ENCODE measurements at places on chromosomes 4 and X.

DNA sequence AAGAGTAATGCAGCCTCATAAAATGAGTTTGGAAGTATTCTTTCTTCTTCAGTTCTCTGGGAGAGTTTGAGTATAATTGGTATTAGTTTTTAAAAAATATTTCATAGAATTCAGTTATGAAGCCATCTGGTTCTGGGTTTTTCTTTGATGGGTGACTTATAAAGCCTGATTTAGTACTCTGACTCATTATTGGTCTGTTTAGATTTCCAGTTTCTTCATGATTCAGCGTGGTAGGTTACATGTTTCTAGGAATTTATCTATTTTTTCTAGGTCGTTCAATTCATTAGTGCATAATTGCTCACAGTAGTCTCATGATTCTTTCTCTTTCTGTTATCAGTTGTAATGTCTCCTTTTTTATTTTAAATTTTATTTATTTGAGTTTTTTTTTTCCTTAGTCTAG is 111.2 kb downstream of the CEP44 start:
- DNase-seq = no peak

DNA sequence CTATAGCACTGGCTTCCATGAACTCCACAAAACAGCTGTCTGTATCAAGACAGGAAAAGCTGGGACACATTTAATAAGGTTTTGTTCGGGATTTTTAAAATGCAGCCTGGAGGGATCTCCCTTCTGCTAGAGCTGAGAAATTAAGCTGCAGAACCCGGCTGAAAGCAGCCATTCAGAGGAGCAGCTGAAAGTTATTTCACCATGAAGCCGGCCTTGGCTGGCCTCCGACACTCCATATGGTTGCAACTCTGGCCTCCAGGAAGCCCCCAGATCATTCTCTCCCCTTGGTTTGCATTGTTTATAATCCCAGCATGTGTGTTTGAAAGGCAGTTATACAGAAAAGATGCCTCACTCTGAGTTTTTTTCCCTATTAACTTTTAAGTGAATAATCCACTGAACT is 239.4 kb downstream of the SPATA18 start:
- no peak for DNase-seq

DNA sequence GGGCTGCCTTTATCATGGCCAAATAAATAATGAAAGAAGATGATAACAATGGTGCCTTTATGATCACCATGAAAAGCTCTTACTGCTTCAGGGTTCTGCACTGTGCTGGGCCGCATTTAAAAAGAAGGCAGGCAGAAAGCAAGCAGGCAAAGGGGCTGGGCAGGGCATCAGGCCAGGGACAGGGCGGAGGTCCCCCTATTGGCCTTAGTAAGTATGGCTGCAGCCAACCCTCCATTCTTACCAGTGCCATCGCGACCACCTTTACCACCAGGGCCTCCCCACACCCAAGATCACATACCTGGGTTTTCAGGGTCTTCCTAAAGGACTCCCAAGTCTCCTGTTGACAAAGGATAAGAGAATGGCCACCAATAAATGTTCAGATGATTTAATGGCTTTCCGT is 38.9 kb downstream of the CNGA2 start:
- no peak for DNase-seq

DNA sequence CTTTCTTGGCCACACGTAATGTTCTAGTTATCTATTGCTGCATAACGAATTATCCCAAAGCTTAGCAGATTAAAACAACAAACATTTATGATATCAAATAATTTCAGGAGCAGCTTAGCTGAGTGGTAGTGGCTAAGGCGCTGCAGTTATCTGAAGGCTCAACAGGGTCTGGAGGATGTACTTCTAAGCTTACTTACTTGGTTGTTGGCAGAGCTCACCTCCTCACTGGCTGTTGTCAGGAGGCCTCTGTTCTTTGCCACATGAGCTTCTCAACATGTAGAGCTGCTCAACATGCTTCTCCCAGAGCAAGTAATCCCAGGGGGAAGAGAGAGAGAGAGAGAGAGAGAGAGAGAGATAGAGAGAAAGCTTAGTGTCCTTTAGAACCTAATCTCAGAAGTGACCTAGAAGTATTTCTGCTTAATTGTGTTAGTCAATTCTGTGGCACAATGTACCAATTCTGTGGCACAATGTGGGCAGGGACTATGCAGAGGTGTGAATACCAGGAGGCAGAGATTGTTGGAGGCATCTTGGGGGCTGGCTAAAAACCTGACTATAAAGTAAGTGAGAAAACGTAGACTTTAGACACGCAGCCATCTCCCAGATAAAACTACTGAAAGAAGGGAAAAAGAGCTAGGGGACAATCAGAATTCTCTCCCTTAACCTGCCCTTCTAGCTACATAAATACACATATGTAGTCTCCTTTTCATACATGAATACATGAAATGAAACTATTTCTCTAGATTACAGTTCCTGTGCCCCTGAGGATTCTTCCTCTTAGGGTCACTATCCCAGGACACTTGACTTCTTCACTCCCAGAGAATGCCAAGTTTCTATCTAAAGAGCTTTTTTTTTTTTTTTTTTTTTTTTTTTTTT is 40.2 kb downstream of the HOPX start:
- no peak for DNase-seq

DNA sequence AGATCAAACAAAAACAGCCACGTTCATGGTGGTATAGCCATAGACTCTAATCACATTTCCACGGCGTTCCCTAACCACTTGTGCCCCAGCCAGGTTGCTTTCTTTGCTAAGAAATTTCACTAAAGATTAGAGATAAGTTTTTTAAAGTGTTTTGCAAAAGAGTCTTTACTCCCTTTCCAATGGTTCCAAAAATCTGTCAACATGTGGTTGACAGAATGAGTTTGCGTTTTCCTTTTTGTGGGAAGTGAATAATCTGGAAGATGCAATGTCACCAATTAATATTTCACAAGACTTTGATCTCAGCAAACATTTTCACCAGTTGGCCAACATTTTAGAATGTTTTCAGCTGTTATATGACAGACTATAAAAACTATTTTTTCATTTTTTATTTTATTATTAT is 35.3 kb downstream of the CXCL1 start:
- no peak for DNase-seq

DNA sequence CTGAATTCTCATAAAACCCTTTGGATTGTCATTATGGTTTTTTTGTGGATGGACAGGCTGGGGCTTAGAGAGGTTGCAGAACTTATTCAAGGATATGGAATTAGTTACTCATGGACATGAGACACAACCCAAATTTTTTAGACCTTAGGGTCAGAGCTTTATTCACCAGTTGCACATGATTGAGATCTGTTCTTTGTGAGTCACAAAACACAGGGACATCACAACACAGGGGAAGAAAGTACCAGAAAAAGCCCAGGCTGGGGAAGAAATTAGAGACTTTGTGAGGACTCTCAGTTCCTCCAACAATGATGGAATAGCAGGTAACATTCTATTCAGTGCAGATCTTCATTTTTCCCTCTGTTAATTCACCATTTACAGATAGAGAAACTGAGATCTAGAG is 602.4 kb upstream of the CPEB2 start:
- DNase-seq = no peak

- peak; percentile 52 for DNase-seq
Observed at GRCh38 chr4:145482209-145483037, 770 bp downstream of the SMAD1 start.

DNA sequence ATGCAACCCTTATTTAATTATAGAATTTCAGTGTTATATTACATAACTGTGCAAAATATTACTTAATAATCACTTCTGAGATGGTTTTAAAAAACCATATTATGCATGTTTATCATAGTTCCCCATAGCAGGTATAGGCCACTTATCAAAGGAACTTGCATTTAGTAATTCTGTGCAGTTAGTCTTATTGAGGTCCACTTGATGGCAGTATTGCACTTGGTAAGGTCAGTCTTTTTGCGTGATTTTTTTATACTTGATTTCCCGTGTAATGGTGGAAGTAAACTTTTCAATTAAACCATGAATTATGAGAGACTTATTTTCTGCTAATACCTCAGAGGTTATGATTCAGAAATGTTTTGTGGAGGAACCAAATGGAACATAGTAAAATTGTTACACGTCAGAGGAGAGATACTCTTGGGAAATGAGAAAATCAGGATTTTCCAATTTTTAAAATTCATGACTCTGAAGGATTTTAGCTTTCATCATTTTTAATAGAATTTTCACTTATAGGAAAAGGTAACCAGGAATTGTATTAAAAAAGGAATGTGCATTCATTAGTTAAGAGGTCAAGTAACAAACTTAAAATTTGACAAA is 230.0 kb downstream of the CCSER1 start:
- DNase-seq = no peak

GRCh38 chr4:8904666-8905065 is 33.0 kb upstream of the HMX1 start:
- DNase-seq = no peak

GRCh38 chrX:7109049-7109531 is 38.4 kb upstream of the STS start:
- DNase-seq = no peak

Measured in stimulated activated CD8-positive, alpha-beta memory T cell treated with anti-CD3 and anti-CD28 coated beads, Interleukin-7, amount 100 ng/mL, for 24 hours (primary cell).